ENCODE measurements at places on chromosomes 13 and 19. TPM values are rescaled to one million over a fixed set of nuclear protein-coding genes. Genes with fewer than 3 reads are reported as not detected.

GRCh38 chr19:16736709-16737108, 17.1 kb downstream of the NWD1 start:
- no peak overlapping the region for H3K27ac ChIP-seq
- no peaks in the 10 kb centered on the region for H3K36me3 ChIP-seq
- no peaks in the 10 kb centered on the region for H3K4me1 ChIP-seq
- no peaks in the 10 kb centered on the region for H3K27me3 ChIP-seq

DNA sequence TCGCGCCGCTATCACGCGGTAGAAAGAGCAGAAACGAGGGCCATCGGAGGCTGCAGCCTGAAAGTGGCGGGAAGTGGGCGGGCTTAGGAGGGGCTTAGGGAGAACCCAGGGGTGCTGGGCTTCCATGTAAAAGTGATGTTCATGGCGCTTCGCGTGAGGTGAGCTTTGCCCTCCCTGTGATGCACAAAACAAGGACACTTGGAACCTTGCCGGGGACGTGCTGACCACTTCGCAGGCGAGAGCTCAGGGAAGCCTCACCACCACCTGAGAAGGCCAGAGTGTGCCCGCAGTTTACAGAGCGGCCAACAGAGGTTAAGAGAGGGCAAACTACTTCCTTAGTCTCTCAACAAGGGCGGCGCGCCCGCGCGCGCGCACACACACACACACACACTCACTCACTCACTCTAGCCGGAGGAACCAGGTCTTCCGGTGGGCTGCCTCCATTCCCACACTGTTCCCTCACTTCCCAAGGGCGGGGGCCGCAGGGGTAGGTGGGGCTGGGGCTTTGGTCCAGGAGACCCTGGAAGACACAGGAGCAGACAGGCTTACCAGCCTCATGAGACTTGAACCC, 651 bp downstream of the GAPDHS start:
- peaks cover 9% of the 10 kb centered on the region for H3K4me1 ChIP-seq
- peak overlapping the region; percentile 13 for H3K4me3 ChIP-seq
- peaks cover 50% of the 10 kb centered on the region for H3K27me3 ChIP-seq
- no peak for DNase-seq
- no peaks in the 10 kb centered on the region for H3K36me3 ChIP-seq

- DNase-seq, result peak; percentile 77
- H3K36me3 ChIP-seq, result peaks cover 25% of the 10 kb centered on the region
- peak within 1 kb of the TSS; percentile 59 for H3K4me3 ChIP-seq
- H3K27ac ChIP-seq, result peak within 1 kb of the TSS; percentile 98
- H3K27me3 ChIP-seq, result no peaks in the 10 kb centered on the region
Observed at GRCh38 chr13:27620377-27621115, at the start of gene LNX2. Gene LNX2, minus strand, starts transcription at chr13:27620529. Its CDS starts 38,826 bp downstream, at chr13:27581703.

GRCh38 chr19:2060884-2061494, 9.9 kb upstream of the MKNK2 start:
- peak overlapping the region; percentile 79 for H3K4me3 ChIP-seq
- H3K27me3 ChIP-seq, result no peaks in the 10 kb centered on the region

- no peaks in the 10 kb centered on the region for H3K36me3 ChIP-seq
- H3K4me3 ChIP-seq, result no peak overlapping the region
- H3K4me1 ChIP-seq, result peaks cover 22% of the 10 kb centered on the region
- H3K27me3 ChIP-seq, result peaks cover 67% of the 10 kb centered on the region
Observed at GRCh38 chr13:112892426-112893206, 76.4 kb upstream of the MCF2L start.

DNA sequence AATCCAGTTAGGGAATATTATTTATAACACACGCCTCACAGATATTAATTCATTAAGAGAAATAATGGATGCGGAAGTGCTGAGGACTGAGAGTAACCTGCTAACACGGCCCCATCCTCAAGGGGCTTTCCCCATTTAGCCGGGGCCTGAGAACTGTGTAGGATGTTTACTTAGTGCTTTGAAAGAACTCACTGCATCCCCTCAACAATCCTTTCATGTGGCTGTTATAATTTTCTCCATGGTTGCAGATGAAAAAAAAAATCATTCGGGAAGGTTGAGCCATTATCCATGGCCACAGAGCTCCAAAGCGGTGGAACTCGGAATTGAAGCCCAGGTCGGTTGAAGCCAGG, 98.2 kb downstream of the ING1 start:
- no peaks in the 10 kb centered on the region for H3K4me1 ChIP-seq
- no peak overlapping the region for H3K27ac ChIP-seq
- no peak overlapping the region for H3K4me3 ChIP-seq
- peaks cover 39% of the 10 kb centered on the region for H3K27me3 ChIP-seq
- H3K36me3 ChIP-seq, result no peaks in the 10 kb centered on the region

GRCh38 chr13:109771926-109772325, 14.5 kb downstream of the IRS2 start:
- H3K4me1 ChIP-seq, result no peaks in the 10 kb centered on the region
- no peaks in the 10 kb centered on the region for H3K27me3 ChIP-seq
- H3K27ac ChIP-seq, result no peak overlapping the region
- H3K36me3 ChIP-seq, result peaks cover 3% of the 10 kb centered on the region
- no peak for DNase-seq

- no peak overlapping the region for H3K27ac ChIP-seq
- no peak for DNase-seq
- H3K27me3 ChIP-seq, result peaks cover 39% of the 10 kb centered on the region
- no peaks in the 10 kb centered on the region for H3K4me1 ChIP-seq
- no peaks in the 10 kb centered on the region for H3K36me3 ChIP-seq
Observed at GRCh38 chr19:33621065-33621785, 528 bp upstream of the CHST8 start.

DNA sequence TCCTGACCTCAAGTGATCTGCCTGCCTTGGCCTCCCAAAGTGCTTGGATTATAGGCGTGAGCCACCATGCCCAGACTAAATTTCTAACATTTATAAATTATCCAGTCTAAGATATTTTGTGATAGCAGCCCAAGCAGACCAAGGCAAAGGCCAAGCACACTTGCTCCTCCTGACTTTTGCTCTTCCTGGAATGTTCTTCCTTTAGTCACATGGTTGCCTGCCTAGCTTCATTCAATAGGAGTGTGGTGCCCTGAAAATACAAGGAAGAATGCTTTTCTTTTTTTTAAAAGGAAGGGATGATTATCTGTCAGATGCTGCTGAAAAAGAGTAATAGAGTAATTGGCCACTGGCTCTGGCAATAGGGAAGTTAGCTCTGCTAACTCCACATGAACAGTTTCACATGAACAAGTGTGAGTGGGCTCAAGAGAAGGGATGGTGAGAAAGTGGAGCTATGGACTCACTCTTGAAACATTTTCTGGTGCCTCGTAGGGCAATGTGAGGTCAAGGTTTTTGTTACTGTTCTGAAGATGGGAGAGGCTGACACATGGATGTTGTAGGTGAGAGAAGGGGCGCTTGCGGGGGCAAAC, 47.1 kb downstream of the USPL1 start:
- H3K4me1 ChIP-seq, result peaks cover 11% of the 10 kb centered on the region
- no peak for DNase-seq
- no peak overlapping the region for H3K27ac ChIP-seq
- H3K4me3 ChIP-seq, result no peak overlapping the region
- H3K27me3 ChIP-seq, result no peaks in the 10 kb centered on the region
- H3K36me3 ChIP-seq, result peaks cover 5% of the 10 kb centered on the region

DNA sequence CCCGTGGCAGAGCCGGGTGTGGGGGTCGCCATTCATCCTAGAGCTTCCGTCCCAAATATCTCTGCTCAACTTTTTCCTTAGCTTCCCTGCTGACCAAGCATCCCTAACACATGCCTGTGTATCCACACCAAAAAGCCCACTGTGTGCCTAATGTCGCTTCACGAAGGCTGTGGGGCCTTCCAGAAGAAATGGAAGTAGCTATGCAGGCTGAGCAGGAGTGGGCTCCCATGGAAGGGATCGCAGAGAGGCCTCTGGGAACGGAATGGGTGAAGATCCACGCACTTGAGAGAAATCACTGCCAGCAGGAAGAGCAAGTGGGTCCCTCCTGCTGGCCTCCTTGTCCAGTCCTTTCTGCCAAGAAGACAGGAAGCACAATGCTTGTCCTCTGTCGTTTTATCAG, 136.0 kb downstream of the SOX1 start:
- no peaks in the 10 kb centered on the region for H3K36me3 ChIP-seq
- H3K27me3 ChIP-seq, result peaks cover 13% of the 10 kb centered on the region
- no peak for DNase-seq
- H3K27ac ChIP-seq, result no peak overlapping the region
- no peaks in the 10 kb centered on the region for H3K4me1 ChIP-seq

- H3K4me3 ChIP-seq, result no peak overlapping the region
- H3K36me3 ChIP-seq, result no peaks in the 10 kb centered on the region
- H3K27me3 ChIP-seq, result no peaks in the 10 kb centered on the region
- no peaks in the 10 kb centered on the region for H3K4me1 ChIP-seq
- H3K27ac ChIP-seq, result no peak overlapping the region
Observed at GRCh38 chr13:54965881-54966280, 1937.3 kb downstream of the OLFM4 start.

GRCh38 chr13:47294691-47295090, 397.8 kb upstream of the HTR2A start:
- H3K27ac ChIP-seq, result no peak overlapping the region
- H3K4me1 ChIP-seq, result no peaks in the 10 kb centered on the region
- H3K4me3 ChIP-seq, result no peak overlapping the region
- no peak for DNase-seq
- no peaks in the 10 kb centered on the region for H3K36me3 ChIP-seq

- no peak overlapping the region for H3K27ac ChIP-seq
- no peak for DNase-seq
- no peaks in the 10 kb centered on the region for H3K27me3 ChIP-seq
- peak overlapping the region; percentile 83 for H3K4me3 ChIP-seq
Observed at GRCh38 chr19:5681391-5682106, 722 bp downstream of the HSD11B1L start.

DNA sequence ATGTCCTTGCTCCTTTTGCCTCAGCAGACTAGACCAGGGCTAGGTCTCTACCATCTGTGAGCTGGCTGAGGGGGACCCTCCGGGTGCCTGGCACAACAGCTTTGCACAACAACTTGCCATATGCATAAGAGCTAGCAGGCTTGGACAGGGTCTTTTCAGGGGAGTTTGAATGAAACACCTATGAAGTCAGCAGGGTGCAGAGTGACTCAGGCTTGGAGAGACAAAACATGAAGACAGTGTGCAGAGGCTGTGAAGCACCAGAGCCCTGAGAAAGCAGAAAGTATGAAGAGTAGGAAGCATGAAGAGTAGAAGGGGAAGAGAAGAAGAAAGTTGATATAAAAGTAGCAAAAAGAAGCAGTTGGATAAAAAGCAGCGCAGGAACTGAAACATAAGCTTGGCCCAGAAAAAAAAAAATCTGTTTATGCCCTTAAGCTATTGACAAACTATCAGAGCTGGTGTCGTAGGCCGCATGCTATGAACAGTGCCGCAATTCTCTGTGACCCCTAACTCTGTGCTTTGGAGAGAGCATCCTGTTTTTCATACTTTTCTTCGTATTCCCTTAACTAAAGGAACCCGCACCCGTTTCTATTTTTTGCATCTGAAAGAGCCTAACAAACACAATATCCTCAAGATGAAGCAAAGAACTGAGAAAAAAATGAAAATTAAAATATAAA, 52.7 kb upstream of the FAM216B start:
- H3K27me3 ChIP-seq, result no peaks in the 10 kb centered on the region
- H3K36me3 ChIP-seq, result no peaks in the 10 kb centered on the region

GRCh38 chr13:43731296-43731695, 55.5 kb downstream of the ENOX1 start:
- H3K27ac ChIP-seq, result no peak overlapping the region
- H3K4me3 ChIP-seq, result no peak overlapping the region
- no peaks in the 10 kb centered on the region for H3K4me1 ChIP-seq
- DNase-seq, result no peak

DNA sequence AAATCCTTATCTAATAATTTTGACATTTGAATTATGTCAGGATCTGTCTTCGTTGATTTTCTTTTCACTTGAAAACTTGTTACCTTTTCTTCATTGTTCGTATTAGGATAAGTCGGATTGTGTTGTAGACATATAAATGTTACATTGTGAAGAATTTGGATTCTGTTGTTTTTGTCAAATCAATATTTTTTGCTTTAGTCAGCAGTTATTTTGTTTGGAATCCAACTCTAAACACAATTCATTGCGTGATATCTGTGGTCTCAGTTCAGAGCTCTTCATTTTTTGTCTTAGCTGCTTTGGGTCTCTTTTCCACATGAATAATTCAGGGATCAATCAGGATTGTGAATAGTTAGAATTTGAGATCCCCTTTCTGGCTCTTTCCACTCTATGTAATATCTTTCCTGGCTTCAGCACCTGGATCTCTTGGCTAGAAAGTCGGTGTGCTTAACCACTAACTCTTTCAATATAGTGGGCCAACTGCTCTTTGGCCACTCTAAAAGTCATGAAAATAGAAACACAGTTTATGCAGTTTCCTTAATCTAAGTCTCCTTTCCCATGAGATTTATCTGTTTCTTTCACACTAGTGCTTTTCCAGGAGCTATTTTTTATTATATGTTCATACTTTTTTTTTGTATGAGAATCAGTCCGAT, 2494.2 kb upstream of the PCDH20 start:
- H3K4me3 ChIP-seq, result no peak overlapping the region
- H3K27ac ChIP-seq, result no peak overlapping the region
- no peak for DNase-seq
- H3K36me3 ChIP-seq, result no peaks in the 10 kb centered on the region
- H3K4me1 ChIP-seq, result no peaks in the 10 kb centered on the region

DNA sequence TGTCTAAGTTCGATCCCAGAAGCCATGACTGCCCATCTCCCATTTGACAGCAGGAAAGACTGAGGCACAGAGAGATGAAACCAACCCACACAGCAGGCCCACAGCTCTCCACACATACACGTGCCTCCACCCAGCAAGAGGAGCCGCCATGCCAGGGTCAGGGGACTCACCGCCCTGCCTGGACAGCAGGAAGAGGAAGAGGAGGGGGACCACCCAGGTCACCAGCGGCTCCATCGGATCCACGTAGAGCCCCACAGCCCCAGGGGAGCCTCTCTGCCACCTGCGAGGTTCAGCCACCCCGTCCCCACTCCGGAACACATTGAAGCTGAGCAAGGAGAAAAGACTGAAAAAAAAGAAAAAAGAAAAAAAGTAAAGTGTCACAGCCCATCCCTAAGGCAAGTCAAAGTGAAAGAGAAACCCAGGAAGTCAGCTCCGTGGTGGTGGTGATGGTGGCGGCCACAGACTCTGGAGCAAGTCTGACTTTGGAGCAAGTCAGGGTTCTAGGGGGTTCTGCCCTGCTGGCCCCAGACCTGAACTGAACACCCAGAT, at the start of gene IL12RB1:
TSS of gene IL12RB1 (minus strand) at position 345 of the 549 bp plus-strand sequence. CDS start at position 234, 111 bp downstream.
- H3K4me1 ChIP-seq, result peaks cover 50% of the 10 kb centered on the region
- H3K36me3 ChIP-seq, result no peaks in the 10 kb centered on the region
- H3K27me3 ChIP-seq, result no peaks in the 10 kb centered on the region
- H3K27ac ChIP-seq, result peak within 1 kb of the TSS; percentile 94
- DNase-seq, result no peak

Gene ZNF302
- 44.4 TPM for polyA plus RNA-seq

Gene TTC9B
- 0.11 TPM for polyA plus RNA-seq

Gene RELB
- polyA plus RNA-seq, result 24.1 TPM

Gene TMC4
- polyA plus RNA-seq, result 15.4 TPM

Gene LRRC4B
- 0.57 TPM for polyA plus RNA-seq

Gene C13orf42
- 0.05 TPM for polyA plus RNA-seq

Gene TLE6
- 4.9 TPM for polyA plus RNA-seq

Gene FCGBP
- polyA plus RNA-seq, result 7.7 TPM

Gene LILRB2
- 7.3 TPM for polyA plus RNA-seq
